ENCODE measurements at places on chromosomes 2 and 18. TPM values are rescaled to one million over a fixed set of nuclear protein-coding genes. Genes with fewer than 3 reads are reported as not detected.

DNA sequence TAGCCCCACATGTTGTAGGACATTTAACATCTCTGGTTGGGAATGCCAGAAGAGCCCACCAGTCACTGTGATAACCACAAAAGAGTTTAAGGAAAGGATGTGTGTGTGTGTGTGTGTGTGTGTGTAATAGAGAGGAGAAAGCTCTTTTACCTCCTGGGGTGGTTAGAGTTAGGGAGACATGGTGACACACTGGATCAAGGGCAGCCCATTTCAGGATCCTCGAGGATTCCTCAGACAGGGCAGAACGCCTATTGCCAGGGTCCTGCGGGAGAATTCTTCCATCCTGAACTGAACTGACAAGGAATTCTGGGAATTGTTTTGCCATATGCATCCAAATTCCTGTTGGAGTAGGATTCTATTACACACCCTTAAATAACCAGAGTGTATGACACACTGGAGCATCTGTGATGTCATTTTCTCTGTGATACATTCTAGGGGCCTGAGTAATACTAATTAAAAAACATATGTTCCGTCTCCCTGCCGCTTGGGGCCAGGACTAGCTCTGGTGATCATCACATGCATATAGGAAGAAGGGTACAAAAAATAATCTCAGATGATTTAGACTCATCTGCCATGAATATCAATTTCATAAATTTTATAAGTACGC lies 156.4 kb upstream of the MMADHC start:
- DNase-seq, result no peak

DNA sequence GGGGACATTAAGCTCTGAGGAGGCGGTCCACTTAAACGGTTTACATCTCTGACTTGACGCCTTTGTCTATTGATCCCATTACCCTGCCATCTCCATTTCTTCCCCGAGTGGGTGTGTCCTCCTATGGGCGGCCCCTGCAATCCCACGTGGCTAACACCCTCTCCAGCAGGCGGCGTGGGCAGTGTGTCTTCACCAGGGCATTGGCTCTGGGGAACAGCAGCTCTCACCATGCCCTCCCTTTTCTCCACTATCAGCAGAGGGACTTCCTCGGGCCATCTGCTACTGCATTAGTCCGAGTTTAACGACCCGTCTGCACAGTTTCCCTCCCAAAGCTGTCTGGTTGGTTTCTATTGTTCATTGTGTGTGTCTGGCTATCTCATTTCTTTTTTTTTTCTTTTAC lies 511.9 kb upstream of the NRP2 start:
- DNase-seq, result no peak

- no peak for DNase-seq
These were observed 130.5 kb upstream of the SLC1A4 start for GRCh38 chr2:64858541-64859311.

GRCh38 chr18:25283781-25284180 lies 68.2 kb downstream of the ZNF521 start:
- DNase-seq, result no peak

Gene LRATD1
- 1.3 TPM for total RNA-seq
